ENCODE measurements at places on chromosomes 16 and 17.

DNA sequence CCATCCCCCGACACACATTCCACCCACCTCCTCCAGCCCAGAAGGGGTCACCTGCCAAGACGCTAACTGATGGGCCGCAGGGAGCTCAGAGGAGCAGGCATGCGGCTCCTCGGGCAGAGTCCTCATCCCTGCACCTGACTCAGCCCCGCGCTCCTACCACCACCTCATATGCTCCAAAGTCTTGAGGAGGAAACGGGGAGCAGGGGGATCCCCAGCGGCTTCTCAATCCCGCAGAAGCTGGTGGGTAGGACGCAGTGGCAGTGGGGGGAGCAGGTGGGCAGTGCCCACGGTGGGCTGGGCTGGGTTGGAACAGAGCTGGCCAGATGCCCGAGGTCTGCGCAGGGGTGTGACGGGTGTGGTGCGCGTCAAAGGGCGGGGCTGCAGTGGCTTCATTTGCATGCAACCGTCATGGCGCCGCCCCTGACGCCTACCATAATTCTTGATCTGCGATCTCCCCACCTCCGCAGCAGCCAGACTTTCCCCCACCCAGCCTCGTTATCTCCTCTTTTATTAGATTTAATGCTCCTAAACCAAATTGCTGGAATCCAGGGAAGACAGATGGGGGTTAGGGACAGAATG lies 39.0 kb upstream of the EMP2 start:
- no peak for DNase-seq

DNA sequence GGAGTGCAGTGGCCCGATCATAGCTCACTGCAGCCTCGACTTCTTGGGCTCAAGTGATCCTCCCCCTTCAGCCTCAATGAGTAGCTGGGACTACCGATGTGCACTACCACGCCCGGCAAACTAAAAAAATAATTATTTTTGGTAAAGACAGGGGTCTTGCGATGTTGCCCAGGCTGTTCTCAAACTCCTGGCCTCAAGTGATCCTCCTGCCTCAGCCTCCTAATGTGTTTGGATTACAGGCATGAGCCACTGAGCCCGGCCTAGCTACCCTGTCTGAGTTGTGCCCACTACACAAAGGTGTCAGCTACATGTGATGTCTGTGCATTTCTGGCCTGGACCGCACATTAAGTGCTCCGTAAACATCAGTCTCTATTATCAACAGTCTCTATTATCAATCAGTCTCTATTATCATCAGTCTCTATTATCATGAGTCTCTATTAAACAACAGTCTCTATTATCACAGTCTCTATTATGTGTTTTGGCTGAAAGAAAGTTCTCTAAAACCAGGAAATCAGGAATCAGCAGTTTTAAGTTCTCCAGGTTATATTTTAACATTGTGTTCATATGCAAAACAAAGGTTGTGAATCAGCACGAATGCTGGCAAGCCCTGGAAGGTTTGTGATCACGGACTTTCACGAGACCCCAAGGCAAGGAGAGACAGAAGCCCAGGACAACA lies 721 bp upstream of the WWOX start:
- no peak for DNase-seq

- DNase-seq, result no peak
Observed at GRCh38 chr16:57742543-57742942, 7.0 kb downstream of the KATNB1 start.

GRCh38 chr17:42566215-42566882 lies 551 bp upstream of the MLX start:
- no peak for DNase-seq

DNA sequence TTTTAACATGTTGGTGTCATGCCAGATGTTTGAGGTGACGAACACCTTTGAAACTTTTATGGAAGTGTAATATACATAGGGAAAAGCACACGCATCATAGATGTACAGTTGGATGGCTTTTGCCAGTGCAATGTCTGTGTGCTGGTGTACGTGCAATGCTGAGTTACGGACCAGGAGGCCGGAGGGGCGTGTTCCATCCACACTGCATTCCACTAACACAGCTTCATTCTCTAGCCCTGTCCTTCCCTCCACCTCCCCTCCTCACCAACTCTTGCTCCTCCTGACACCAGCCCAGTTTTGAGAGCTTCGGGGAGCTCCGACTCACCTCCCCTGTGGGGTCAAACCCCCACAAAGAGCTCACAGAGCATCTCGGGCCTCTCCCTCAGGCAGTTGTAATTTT lies 358.8 kb downstream of the C16orf95 start:
- no peak for DNase-seq

DNA sequence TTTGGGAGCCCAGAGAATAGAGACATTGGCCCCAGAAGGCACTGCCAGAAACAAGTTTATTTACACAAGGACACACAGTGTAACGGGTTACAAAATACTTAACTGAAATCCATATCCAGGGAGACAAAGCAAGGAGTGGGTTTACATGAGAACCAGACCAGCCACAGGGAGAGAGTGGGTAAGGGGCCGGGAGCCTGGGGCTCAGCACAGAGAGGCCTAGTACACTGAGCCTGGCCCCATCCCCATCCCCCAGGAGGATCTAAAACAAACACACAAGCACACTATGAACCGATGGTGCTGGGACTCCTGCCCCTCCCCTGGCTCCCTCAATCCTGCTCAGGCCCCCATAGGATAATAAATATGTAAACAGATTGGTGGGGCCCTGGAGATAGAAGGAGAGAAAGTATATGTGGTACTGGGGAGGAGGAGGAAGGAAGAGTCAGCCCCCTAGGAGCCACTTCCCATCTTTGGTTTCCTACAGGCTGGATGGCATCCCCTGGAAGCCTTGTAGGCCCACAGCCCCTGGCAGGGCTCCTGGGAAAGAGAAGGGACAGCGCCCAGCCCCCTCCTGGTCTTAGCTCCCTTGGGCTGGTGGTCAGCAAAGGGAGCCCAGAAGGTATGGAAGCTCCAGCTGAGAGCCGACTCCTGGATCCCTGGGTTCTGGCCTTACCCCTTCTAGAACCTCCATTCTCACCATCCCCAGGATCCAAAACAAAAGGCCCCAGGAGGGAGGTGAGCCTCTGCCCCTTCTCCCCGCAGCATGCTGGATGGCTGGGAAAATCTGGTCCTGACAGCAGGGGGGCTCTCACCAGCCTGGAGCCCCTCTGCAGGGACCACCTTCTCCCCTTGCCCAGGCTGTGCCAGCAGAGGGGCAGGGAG lies 6.4 kb downstream of the G6PC3 start:
- DNase-seq, result no peak

GRCh38 chr17:7886227-7887037 lies 2.2 kb upstream of the CHD3 start:
- DNase-seq, result peak; percentile 44

- no peak for DNase-seq
Observed at GRCh38 chr16:30509081-30509765, 17.1 kb downstream of the ZNF768 start.

DNA sequence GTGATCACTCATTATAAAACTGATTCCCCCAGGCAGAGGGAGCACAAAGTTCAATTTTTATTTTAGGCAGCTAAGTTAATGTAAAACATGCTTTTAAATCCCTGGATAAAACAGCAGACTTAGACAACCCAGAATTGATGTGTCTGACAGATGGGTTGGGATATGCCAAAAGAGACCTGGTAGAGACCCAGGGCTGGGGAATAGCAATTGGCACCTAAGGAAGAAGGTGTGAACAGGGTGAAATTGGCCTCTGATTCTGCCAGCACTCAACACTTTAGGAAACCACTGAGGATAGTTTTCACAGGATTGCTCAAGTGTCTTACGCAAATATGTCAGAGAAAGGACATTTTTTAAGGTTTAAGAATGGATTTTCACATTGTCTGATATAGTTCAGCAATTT lies 938.2 kb upstream of the CDH8 start:
- no peak for DNase-seq

GRCh38 chr17:77364381-77364911 lies 223.7 kb downstream of the SEC14L1 start:
- DNase-seq, result no peak

- DNase-seq, result no peak
Observed at GRCh38 chr17:27486741-27487140, 30.5 kb downstream of the KSR1 start.
